ENCODE measurements at places on chromosomes 12 and 14.

- DNase-seq, result no peak
These were observed 13.7 kb downstream of the APPL2 start for GRCh38 chr12:105222284-105222655.

- DNase-seq, result no peak
These were observed 48.8 kb upstream of the GPR68 start for GRCh38 chr14:91293281-91293680.

DNA sequence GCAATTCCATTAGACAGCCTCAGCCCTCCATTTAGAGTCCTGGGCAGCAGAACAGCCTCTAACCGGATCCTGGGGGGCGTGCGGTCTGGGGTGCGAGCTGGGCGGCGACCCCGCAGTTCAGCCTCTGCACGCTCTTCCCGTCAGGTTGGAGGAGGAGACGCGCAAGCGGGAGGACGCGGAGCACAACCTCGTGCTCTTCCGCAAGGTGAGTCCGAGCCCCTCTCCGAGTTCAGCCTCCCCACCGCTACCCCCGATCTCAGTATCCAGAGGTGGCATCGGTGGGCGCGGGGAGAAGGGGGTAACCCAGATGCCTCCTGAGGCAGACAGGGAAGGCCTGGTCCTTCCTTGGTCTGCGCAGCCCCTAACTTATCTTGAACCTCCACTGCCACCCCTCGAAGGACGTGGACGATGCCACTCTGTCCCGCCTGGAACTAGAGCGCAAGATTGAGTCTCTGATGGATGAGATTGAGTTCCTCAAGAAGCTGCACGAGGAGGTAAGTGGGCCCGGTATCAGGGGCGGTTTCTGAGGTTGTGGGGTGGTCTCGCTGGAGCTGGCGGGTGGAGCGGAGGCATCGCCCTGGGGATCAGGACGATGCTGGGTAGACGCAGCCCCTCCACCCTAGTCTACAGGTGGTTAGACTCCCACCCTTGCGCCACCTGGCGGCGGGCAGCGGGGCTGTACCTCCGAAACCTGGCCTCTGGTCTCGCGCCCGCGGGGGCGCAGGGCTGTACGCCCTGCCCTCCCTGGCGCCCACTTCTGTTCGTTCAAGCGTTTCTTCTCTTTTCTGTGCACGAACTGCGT lies 1.3 kb downstream of the PRPH start:
- peak; percentile 82 for DNase-seq

DNA sequence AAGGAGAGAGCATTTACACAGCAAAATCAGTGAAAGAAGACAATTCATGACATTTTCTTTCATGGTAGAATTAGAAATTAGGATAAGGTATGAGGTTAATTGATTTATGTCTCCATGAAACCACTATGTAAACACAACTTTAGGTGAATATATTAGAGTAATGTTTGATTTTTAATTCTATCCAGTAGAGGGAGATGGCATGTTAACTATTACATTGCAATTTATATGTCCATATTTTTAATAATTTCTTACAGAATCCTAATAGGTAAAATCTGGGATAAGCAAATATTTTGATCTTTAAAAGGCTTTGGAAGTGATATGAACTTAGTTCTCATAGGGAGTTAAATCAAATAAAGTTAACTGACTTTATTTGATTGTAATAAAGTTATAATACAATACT lies 373.4 kb upstream of the PDE3A start:
- no peak for DNase-seq

- no peak for DNase-seq
These were observed 146.4 kb upstream of the ARHGAP5 start for GRCh38 chr14:31930493-31931240.

GRCh38 chr12:28060871-28061270 lies 88.3 kb upstream of the PTHLH start:
- DNase-seq, result no peak

DNA sequence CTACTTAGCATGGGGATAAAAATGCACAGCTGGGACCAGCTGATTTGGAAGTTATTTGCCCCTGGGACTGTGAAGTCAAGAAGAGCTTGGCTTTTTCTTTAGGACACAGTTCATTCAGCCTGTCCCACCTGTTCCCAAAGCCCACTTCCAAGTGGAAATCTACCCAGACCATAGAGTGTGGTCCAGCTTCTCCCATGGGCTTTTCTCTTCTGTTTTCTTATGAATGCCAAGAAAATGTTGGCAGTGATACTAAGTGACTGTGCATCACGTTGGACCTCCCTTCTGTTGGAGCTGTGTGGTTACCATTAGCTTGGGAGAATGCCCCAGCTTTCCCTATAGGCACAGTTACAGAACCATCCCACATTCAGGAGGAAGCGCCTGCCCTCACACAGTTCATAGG lies 89.4 kb downstream of the NT5DC3 start:
- no peak for DNase-seq

DNA sequence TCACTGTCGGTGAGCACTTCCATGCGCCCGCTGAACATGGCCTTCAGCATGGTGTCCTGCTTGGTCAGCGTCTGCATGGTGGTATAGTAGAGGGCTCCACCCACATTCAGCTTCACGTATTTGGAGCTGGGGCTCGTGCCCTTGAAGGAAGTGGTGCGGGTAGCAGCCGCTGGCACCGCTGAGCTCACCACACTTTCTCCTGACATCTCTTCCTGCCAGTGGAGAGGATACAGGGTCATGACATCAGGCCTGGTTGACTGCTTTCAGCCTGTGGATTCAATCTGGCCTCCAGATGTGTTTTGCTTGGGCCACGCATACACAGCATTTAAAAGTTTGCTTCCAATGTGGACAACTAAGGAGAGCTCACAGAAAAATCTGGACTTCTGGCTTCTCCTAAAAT lies 7.6 kb downstream of the KCTD10 start:
- DNase-seq, result no peak

- peak; percentile 69 for DNase-seq
These were observed 9.9 kb downstream of the BCL7A start for GRCh38 chr12:122031342-122032216.

DNA sequence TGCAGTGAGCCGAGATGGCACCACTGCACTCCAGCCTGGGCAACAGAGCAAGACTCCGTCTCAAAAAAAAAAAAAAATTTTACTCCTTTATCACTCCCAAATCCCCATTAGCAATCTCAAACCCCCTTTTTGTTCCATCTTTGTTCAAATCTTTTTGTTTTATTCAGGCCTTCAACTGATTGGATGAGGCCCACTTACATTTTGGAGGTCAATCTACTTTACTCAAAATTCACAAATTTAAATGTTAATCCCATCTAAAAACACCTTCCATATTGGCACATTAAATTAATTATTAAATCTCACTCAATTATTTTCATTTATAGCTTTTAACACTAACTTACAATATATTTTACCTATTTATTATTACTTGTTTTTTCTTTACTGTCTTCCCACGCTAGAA lies 27.0 kb upstream of the TXNRD1 start:
- no peak for DNase-seq

- DNase-seq, result no peak
These were observed 38.9 kb downstream of the FOXN3 start for GRCh38 chr14:89378119-89378518.

- DNase-seq, result no peak
These were observed 18.3 kb downstream of the VWF start for GRCh38 chr12:6106218-6106617.

DNA sequence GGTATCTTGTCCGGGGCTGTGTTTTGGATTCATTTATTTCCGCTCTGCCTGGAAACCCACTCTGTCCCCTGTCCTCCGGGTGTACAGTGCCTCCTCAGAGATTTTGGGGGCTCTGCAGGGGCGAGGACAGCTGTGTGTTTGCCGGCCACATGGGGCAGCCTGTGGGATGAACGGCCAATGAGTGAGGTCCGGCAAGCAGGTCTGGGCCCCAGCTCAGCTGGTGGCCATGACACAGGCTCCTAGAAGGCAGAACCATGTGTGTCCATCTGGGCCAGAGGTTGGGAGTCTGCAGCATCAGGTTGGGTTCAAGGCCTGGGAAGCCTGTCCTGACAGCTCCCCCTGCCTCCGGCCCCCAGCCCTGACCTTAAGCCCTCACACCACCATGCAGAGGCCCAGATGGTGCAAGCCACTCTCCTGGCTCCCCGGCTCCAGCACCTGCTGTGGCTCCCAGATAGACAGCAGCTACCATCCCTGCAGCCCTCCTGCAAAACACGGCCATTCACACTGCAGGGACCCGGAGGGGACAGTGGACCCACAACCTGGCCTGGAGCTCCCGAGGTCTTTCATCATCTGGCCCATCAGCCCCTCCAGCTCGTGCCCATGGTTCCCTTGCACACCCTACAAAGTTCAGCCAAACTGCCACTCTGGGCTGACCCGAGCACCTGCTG lies 220.1 kb upstream of the C14orf180 start:
- DNase-seq, result peak; percentile 22

- DNase-seq, result no peak
These were observed 22.9 kb downstream of the KRT18 start for GRCh38 chr12:52971679-52972329.

DNA sequence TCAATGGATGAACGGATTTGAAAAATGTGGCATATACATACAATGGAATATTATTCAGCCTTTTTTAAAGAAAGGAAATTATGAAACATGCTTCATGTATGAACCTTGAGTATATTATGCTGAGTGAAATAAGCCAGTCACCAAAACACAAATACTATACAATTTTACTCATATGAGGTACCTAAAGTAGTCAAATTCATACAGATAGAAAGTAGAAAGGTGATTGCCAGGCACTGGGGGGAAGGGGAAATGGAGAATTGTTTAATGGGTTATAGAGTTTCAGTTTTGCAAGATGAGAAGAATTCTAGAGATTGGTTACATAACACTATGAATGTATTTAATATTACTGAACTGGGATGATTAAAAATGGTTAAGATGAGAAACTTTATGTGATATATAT lies 171.4 kb downstream of the TMTC3 start:
- DNase-seq, result no peak

Measured in activated naive CD8-positive, alpha-beta T cell treated with anti-CD3 and anti-CD28 coated beads, Interleukin-2, amount 10 ng/mL, durations not matched to agents 7 days and 5 days (primary cell).